ENCODE measurements at places on chromosomes 16 and 17.
A peak's percentile ranks its signal among the peaks of the same experiment; 100 is the strongest.

DNA sequence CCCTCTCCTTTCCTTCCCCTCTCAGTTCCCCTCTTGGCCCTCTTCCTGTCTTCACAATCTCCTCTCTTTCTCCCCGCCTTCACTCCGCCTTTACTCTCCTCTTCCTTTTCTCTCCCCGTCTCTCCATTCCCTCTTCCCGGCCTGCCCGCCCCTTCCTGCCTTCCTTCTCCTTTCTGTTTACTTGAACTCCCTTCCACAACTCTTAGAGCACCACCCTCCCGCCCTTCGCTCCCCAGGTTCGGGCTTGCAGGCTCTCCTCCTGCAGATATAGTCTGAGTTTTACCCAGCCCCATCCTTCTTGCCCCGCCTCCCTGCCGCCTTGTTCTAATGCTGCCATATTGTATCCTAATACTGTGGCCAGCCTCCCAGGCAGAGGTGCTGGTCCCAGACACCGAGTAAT, 201.5 kb upstream of the N4BP1 start:
- DNase-seq: peak; percentile 57
- H3K36me3 ChIP-seq: no peaks in the 10 kb centered on the region
- H3K27ac ChIP-seq: no peak overlapping the region

GRCh38 chr17:68291836-68292688, 767 bp downstream of the ARSG start:
- H3K27me3 ChIP-seq: peaks cover 21% of the 10 kb centered on the region
- peak overlapping the region; percentile 66 for H3K4me3 ChIP-seq
- no peak overlapping the region for H3K27ac ChIP-seq
- peaks cover 2% of the 10 kb centered on the region for H3K4me1 ChIP-seq
- H3K36me3 ChIP-seq: peaks cover 1% of the 10 kb centered on the region

GRCh38 chr17:74455025-74455545, 11.3 kb upstream of the CD300A start:
- peak; percentile 53 for DNase-seq
- H3K4me1 ChIP-seq: peaks cover 6% of the 10 kb centered on the region
- peaks cover 11% of the 10 kb centered on the region for H3K27me3 ChIP-seq
- H3K4me3 ChIP-seq: peak overlapping the region; percentile 68

DNA sequence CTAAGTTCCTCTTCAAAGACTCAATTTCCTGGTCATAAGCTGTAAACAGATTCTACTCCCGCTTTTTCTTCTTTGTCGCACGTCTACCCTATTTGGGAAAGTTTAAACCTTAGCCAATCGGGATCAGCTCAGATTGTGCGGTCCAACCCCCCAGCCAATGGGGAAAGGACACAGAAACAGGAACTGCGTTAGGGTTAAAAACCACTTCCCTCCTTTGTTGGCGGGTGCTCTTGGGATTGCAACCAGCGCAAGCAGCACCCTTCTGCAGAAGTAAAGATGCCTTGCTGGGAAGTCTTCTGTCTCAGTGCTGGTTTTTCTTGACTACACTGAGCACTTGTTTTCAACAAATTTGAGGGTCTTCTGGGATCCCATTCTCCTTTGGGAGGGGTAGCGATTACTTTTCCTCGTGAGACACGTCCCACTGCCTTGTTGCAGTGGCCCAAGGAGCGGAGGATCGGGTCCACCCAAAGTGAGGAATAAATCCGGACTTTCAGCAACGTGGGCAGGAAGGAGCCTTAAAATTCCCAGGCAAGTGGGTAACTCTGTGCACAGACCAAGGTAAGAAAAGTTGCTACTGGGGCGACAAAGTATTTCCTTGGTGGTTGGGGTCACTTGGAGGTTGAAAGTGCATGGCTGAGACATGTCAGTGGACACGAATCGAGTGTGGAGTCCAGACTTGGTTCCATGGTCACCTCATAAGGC, 1.0 kb upstream of the YPEL3 start:
- H3K4me3 ChIP-seq: peak overlapping the region; percentile 65
- peaks cover 39% of the 10 kb centered on the region for H3K36me3 ChIP-seq
- no peaks in the 10 kb centered on the region for H3K27me3 ChIP-seq
- DNase-seq: peak; percentile 92
- no peaks in the 10 kb centered on the region for H3K4me1 ChIP-seq
- peak overlapping the region; percentile 74 for H3K27ac ChIP-seq

DNA sequence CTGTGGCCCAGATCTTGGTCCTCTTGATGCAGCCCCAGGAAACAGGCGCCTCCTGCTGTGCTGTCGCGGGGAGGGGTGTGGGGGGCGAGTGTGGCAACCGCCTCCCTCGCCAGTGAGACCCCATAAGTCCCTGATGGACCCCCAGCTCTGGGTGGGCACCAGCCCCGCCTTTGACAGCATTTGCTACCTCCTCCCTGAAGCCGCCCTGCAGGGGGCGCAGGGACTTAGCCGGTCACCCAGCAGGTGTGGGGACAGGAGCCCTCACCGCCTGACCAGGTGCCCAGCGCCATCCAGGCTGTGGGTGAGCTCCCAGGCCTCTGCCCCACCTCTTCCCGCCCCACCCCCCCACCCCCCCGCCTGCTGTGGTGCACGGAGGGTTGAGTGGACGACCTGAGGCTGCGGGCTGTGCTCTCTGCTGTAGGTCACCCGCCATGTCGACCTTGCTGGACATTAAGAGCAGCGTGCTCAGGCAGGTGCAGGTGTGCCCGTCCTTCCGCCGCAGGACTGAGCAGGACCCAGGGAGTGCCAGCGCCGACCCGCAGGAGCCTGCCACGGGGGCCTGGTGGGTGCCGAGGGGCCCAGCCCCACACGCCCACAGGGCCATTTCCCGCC, 4.8 kb downstream of the BAIAP3 start:
- H3K36me3 ChIP-seq: no peaks in the 10 kb centered on the region
- no peak overlapping the region for H3K4me3 ChIP-seq
- no peaks in the 10 kb centered on the region for H3K4me1 ChIP-seq
- peak; percentile 67 for DNase-seq
- H3K27me3 ChIP-seq: peaks cover 16% of the 10 kb centered on the region

GRCh38 chr17:77502626-77503292, 362.0 kb downstream of the SEC14L1 start:
- H3K4me3 ChIP-seq: no peak overlapping the region
- H3K27me3 ChIP-seq: no peaks in the 10 kb centered on the region
- H3K36me3 ChIP-seq: peaks cover 31% of the 10 kb centered on the region
- no peaks in the 10 kb centered on the region for H3K4me1 ChIP-seq

GRCh38 chr16:3651461-3652372, 2.8 kb upstream of the DNASE1 start:
- H3K27ac ChIP-seq: no peak overlapping the region
- no peak overlapping the region for H3K4me3 ChIP-seq
- H3K4me1 ChIP-seq: peaks cover 2% of the 10 kb centered on the region
- peaks cover 17% of the 10 kb centered on the region for H3K36me3 ChIP-seq
- no peaks in the 10 kb centered on the region for H3K27me3 ChIP-seq

DNA sequence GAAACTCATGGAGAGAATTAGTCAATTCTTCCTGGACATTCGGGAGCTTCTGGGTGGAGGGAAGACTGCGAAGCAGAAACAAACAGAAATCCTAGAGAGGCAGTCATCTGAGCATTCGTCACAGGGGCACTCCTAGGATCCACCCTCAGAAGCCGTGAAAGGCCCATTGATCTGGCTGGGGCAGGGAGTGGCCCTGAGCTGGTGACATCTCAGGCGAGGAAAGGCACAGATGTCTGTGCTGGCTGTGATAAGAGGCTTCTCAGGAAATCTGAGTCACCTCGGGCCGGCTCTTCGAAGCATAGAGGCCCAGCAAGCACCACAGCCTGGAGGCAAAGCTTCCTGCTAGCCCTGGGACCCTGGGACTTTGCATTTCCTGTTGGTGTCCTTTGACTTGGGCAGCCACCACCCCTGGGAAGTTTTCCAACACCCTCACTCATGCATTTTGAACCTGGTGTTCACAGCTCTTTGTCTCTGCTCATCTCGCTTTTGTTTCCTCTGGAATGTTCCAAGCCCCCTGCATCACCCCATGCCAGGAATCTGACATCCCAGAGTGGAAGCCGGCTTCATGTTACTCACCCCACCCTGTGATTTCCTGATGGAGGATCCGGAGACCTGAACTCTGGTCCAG, 23.3 kb upstream of the CDRT4 start:
- H3K27me3 ChIP-seq: no peaks in the 10 kb centered on the region
- DNase-seq: peak; percentile 94
- H3K4me3 ChIP-seq: no peak overlapping the region
- H3K36me3 ChIP-seq: peaks cover 39% of the 10 kb centered on the region
- H3K27ac ChIP-seq: peak overlapping the region; percentile 90
- H3K4me1 ChIP-seq: peaks cover 6% of the 10 kb centered on the region

DNA sequence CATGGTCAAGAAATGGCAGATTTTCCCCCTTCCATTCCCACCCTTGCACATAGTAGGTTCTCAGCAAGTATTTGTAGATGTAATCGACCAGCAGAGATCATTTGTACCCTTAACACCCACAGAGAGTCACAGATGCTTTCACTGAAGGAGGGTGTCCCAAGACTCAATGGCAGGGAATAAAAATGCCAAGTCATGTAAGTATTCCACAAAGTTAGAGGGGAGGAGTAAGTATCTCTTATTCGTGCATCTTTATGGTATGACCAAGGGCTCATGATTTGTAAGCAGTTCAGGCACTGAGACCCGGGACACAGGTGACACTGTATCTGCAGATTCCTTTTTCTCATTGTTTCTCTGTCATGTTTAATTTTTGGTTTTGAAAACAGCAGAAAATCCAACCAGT, 489.6 kb downstream of the MAF start:
- H3K27ac ChIP-seq: no peak overlapping the region
- H3K27me3 ChIP-seq: no peaks in the 10 kb centered on the region
- H3K36me3 ChIP-seq: no peaks in the 10 kb centered on the region
- H3K4me1 ChIP-seq: no peaks in the 10 kb centered on the region
- DNase-seq: no peak

- H3K27ac ChIP-seq: no peak overlapping the region
- peak overlapping the region; percentile 85 for H3K4me3 ChIP-seq
- no peak for DNase-seq
- H3K27me3 ChIP-seq: no peaks in the 10 kb centered on the region
These were observed 720 bp upstream of the BCKDK start for GRCh38 chr16:31107465-31107867.
